ENCODE measurements at places on chromosomes 11 and 22. TPM values are rescaled to one million over a fixed set of nuclear protein-coding genes. Genes with fewer than 3 reads are reported as not detected.
A peak's percentile ranks its signal among the peaks of the same experiment; 100 is the strongest.

DNA sequence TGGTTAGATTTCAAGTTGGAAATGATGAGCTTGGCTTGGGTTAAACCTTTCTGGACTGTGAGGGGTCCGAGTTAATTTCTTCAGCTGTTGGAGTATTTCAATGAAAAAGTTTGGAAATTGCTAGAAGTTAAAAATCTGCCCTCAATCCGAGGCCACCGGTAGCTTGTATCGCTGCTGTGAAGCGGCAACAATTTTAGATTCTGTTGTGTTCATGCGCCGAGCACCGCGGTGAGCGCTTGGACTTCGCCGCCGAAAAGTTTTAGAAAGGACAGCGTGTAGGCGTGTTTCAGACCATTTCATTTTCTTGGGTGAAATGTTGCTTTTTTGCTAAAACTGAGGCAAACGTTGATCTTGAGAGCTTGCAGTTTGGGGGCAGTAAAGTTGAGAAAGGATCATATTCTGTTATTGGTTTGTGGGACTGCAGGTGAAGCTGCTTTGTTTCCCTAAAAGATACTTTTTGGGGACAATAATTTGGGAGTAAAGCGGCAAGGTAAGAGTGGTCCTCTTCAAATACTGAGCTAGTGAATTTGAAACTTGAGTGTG is 928 bp downstream of the FBXO7 start:
- DNase-seq, result no peak

TENM4 gene
- 8.8 TPM for total RNA-seq

AQP11 gene
- total RNA-seq, result 1.2 TPM

- no peak for DNase-seq
Measured at GRCh38 chr11:107721207-107721606, 9.4 kb upstream of the SLN start.

GRCh38 chr11:46133119-46133518 is 11.9 kb upstream of the PHF21A start:
- DNase-seq, result no peak

GRCh38 chr22:18115906-18116371 is 5.3 kb downstream of the TUBA8 start:
- DNase-seq, result no peak

DNA sequence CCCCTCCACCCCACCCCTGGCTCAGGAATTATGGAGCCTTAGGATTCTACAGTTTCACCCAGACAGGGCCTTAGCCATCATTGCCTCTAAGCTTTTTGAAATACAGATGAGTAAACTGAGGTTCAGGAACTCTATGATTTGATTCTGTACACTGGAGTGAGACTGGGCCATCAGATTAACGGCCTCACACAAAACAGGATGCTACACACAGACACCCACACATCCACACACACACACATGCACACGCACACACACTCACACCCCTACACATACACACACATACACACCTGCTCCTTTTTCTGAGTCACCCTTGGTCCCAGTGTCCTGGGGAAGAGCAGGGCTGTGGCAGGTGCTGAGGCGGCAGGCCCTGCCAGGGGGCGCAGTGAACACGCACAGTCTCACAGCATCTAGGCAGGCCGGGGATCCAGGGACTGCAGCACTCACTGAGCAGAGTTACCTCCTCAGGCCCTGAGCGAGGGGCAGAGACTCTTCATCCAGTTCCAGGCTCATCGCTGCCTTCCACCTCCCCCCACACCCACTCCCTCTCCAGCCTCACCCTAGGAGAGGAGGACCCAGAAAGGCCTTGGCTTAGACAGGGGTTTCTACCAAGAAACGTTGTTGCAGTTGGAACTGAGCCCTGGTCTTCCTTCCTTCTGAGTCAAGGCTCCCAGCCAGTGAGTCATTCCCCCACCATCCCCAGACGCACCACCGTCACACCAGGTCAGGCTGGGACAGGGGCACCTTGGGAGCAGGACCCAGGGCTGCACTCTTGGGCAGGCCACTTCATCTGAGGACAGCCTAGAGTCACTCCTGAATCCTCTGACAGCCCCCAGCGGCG is 89.8 kb upstream of the PARVA start:
- DNase-seq, result peak; percentile 57

Data from H1 (cell line).